ENCODE measurements at places on chromosomes 1 and 21. TPM values are rescaled to one million over a fixed set of nuclear protein-coding genes. Genes with fewer than 3 reads are reported as not detected.

Gene IER5
- total RNA-seq, result 32.6 TPM

Gene ISG20L2
- total RNA-seq, result 20.0 TPM

GRCh38 chr1:244319283-244320132 is 132.2 kb downstream of the ADSS2 start:
- DNase-seq, result no peak

DNA sequence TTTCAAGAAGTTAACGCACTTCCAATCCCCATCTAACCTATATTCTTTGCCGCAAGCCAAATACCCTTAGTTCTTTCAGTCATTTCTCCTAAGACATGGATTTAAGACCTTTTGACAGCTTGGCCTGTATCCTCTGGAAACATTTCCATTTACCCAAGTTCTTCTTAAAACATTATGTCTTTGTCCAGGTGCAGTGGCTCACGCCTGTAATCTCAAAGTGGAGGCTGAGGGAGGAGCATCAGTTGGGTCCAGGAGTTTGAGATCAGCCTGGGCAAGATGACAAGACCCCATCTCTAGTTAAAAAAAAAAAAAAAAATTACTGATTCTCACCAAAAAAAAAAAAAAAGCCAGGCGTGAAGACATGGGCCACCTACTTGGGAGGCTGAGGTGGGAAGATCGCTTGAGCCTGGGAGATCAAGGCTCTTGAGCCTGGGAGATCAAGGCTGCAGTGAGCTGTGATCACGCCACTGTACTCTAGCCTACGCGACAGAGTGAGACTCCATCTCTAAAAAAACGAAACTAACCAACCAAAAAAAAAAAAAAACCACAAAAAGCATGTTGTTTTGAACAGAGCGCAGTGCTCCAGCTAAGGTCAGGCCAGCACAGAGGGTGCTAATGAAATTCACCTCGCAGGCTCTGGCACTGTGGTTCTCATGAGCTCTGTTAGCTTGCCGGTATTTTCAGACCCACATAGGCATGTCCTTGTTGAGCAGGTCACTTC is 36.0 kb downstream of the NUAK2 start:
- no peak for DNase-seq

DNA sequence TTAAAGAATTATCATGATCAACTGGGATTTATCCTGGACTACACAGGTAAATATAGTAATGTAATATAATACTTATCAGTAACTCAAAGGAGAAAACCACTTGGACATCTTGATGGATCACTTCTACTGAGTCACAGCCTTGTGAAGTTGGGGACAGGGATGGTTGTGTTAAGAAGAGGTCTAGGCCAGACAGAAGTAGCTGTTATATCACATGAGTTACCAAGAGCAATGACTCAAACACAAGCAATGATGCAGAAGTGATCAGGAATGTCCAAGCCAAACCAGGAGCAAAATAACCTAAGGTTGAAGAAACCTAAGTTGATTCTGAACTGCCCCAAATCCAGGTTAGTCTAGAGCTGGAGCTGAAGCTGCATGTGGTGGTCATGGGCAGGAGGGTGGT is 424.5 kb upstream of the DAB1 start:
- no peak for DNase-seq

DNA sequence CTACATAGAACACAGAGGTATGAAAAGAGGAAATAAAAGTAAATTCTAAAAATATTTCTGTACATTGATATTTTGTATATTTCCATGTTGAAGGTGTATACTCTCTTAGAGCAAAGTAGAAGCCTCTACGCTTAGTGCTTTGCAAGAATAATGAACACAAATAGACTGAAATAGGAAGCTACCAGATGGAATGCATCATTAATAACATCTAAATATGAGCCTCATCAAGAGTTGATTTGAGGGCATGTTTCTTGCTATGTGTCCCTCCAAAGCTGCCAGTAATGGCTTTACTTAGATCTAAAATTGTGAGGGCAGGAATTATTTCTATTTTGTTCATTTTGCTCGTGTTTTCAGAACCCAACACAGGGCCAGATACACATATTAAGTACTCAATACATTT is 94.4 kb downstream of the KCNT2 start:
- DNase-seq, result no peak

Measured in SK-MEL-5 (cell line).